ENCODE measurements at places on chromosomes 11 and 22. TPM values are rescaled to one million over a fixed set of nuclear protein-coding genes. Genes with fewer than 3 reads are reported as not detected.

MAP6 gene
- 6.1 TPM for total RNA-seq

MS4A8 gene
- 2.5 TPM for total RNA-seq

CARNS1 gene
- total RNA-seq = 29.2 TPM

SCN4B gene
- 2.4 TPM for total RNA-seq

SYT13 gene
- total RNA-seq = 0.49 TPM

MS4A3 gene
- total RNA-seq = 0.49 TPM

EIF1AD gene
- 26.0 TPM for total RNA-seq

XNDC1N gene
- total RNA-seq = 5.3 TPM

MYO7A gene
- total RNA-seq = 3.8 TPM

C11orf65 gene
- total RNA-seq = 0.66 TPM

KRTAP5-8 gene
- not detected for total RNA-seq

SLC1A2 gene
- 1.6 TPM for total RNA-seq

HORMAD2 gene
- not detected for total RNA-seq

TREH gene
- total RNA-seq = under 0.01 TPM

GLB1L2 gene
- 0.31 TPM for total RNA-seq
